ENCODE measurements at places on chromosomes 6 and 20. TPM values are rescaled to one million over a fixed set of nuclear protein-coding genes. Genes with fewer than 3 reads are reported as not detected.

Gene SNAP25
- polyA plus RNA-seq: not detected

Gene SOX18
- not detected for polyA plus RNA-seq

Gene FAXC
- not detected for polyA plus RNA-seq

Gene SLC24A3
- not detected for polyA plus RNA-seq

Data from IgD-negative memory B cell (primary cell).